Thoracic aorta (tissue), 2 donors: ENCODE measurements at places on chromosomes 2 and 18. TPM values are rescaled to one million over a fixed set of nuclear protein-coding genes. Genes with fewer than 3 reads are reported as not detected.

The CCDC74B gene
- total RNA-seq: 2.0 TPM

The DNAH7 gene
- total RNA-seq: 0.68 TPM

The IL36G gene
- not detected for total RNA-seq

The CMPK2 gene
- 5.3 TPM for total RNA-seq

The FRZB gene
- total RNA-seq: 140 TPM

GRCh38 chr2:125041846-125042245 is 1016.8 kb downstream of the CNTNAP5 start:
- no peaks in the 10 kb centered on the region for H3K27me3 ChIP-seq
- DNase-seq: no peak
- H3K36me3 ChIP-seq: no peaks in the 10 kb centered on the region
- no peak overlapping the region for H3K27ac ChIP-seq

DNA sequence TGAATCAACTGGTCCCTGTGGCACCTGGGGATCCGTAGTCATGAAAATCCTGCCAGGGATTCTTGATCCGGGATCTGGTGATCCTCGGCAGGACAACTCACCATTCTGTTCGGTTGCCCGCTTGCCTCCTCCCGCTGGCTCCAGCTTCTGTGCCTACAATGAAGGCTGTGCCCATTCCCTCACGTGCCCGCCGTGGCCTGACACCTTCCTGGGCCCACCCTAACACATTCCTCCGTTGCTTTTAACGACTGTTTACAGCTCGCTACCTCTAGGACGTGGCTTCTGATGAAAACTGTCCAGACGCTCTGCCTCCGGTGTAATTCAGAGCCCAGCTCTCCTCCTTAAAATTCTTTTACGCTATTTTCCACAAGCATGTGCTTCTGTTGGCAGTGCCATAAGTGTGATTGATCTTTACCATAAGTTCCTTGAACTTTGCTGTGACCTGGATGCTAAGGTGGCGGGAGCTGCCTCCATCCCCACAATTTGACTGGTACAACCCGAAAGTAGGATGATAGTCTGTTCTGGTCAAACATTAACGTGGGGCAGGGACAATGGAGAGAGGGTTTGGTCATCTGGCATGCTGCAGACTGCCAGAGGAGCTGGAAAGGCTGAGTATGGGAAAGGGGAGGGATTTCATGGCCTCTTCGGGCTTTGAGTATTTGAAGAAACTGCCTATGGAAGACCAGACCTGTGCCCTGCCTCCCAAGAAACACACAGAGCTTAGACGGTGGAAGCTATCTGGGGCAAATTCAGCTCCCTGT is 206.8 kb upstream of the TNP1 start:
- H3K36me3 ChIP-seq: no peaks in the 10 kb centered on the region
- no peak overlapping the region for H3K27ac ChIP-seq
- H3K4me1 ChIP-seq: no peaks in the 10 kb centered on the region
- no peaks in the 10 kb centered on the region for H3K27me3 ChIP-seq

- H3K4me3 ChIP-seq: no peak overlapping the region
- no peak for DNase-seq
- H3K36me3 ChIP-seq: no peaks in the 10 kb centered on the region
- H3K27ac ChIP-seq: no peak overlapping the region
Observed at GRCh38 chr2:119407430-119408220, 24.0 kb upstream of the TMEM37 start.

GRCh38 chr2:71989671-71990070 is 158.0 kb downstream of the CYP26B1 start:
- H3K4me1 ChIP-seq: no peaks in the 10 kb centered on the region
- H3K4me3 ChIP-seq: no peak overlapping the region
- no peak for DNase-seq
- H3K36me3 ChIP-seq: no peaks in the 10 kb centered on the region
- no peak overlapping the region for H3K27ac ChIP-seq

- H3K4me3 ChIP-seq: no peak overlapping the region
- H3K27ac ChIP-seq: no peak overlapping the region
- no peak for DNase-seq
- H3K27me3 ChIP-seq: no peaks in the 10 kb centered on the region
Observed at GRCh38 chr2:3200420-3200939, 177.1 kb downstream of the EIPR1 start.

GRCh38 chr2:56455642-56456041 is 271.9 kb downstream of the CCDC85A start:
- H3K27ac ChIP-seq: no peak overlapping the region
- no peaks in the 10 kb centered on the region for H3K27me3 ChIP-seq
- peaks cover 15% of the 10 kb centered on the region for H3K4me1 ChIP-seq

DNA sequence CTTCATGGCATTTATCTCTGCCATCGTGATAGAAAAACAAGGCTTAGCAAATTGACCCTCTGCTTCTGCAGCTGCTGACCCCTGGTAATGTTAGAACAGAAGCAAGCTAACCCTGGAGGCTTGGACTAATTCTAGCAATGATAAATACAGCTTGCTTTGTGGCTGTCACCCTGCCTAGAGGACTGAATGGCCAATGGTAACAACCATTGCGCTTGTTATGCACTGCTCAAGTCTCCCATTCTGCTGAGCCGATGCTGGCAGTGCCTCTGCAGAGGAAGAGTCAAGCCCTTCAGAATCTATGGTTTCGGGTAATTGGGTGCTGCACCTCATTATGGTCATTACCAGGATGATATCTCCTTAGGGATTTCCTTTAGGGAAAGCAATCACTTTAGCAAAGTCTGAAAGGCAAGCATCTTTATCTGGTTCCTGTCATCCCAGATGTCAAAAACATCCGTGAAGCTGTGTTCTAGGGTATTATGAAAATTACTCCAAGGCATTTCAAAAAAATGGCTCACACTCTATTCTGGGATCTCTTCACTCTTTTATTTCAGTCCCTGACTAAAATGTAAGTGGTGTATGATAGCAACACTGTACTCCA is 186.8 kb upstream of the DLGAP1 start:
- H3K36me3 ChIP-seq: no peaks in the 10 kb centered on the region
- DNase-seq: no peak
- no peak overlapping the region for H3K27ac ChIP-seq

GRCh38 chr18:74528478-74528877 is 5.8 kb upstream of the CNDP1 start:
- H3K4me1 ChIP-seq: no peaks in the 10 kb centered on the region
- H3K27me3 ChIP-seq: no peaks in the 10 kb centered on the region
- no peak overlapping the region for H3K27ac ChIP-seq

DNA sequence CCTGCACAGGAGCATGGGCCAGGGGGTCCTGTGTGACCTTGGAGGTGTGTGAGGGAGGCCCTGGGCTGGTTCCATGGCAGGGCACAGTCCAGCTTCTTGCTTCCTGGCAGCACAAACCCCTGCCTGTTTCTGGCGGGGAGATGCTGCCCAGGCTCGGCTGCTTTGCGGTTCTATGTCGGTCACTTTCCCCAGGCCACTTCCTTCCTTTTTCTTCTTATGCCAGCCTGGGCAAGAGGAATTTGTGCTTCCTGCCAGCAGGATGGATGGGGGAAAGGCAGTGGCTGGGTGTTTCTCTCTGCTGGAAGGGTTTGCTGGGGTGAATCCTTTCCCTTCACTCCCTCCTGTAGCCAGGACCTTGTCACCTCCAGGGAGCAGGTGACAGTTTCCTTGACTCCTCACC is 24.3 kb downstream of the ASAP2 start:
- H3K36me3 ChIP-seq: no peaks in the 10 kb centered on the region
- DNase-seq: no peak
- H3K4me3 ChIP-seq: peak overlapping the region; percentile 41
- H3K27me3 ChIP-seq: no peaks in the 10 kb centered on the region
- peaks cover 98% of the 10 kb centered on the region for H3K4me1 ChIP-seq

- no peaks in the 10 kb centered on the region for H3K36me3 ChIP-seq
- peak overlapping the region; percentile 27 for H3K27ac ChIP-seq
- H3K27me3 ChIP-seq: no peaks in the 10 kb centered on the region
- H3K4me1 ChIP-seq: no peaks in the 10 kb centered on the region
- H3K4me3 ChIP-seq: no peak overlapping the region
Observed at GRCh38 chr2:227853204-227853629, 18.2 kb upstream of the DAW1 start.

- no peaks in the 10 kb centered on the region for H3K36me3 ChIP-seq
- no peak overlapping the region for H3K4me3 ChIP-seq
- DNase-seq: no peak
- H3K27me3 ChIP-seq: no peaks in the 10 kb centered on the region
- H3K4me1 ChIP-seq: no peaks in the 10 kb centered on the region
Observed at GRCh38 chr2:150824118-150824517, 336.7 kb upstream of the RND3 start.

DNA sequence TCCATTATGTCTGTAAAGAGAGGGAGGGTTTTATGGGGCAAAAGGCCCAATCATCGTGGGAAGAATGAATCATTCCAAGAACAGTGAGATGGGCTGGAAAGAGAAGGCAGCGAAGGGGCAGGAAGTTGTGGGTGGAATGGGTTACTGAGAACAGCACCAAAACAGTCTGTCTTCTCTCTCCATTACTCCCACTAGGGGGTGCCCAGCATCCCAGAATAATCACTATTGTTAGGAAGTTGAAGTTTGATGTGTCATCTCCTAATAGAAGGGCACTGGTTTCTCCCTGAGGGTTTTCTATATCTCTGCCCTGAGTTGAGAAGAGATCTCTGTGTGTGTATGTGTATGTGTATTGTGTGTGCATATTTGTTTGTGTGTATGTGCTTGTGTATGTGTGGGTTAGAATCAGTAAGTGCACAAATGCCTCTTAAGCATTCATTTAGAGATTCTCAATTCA is 76.6 kb upstream of the MAP4K3 start:
- peaks cover 19% of the 10 kb centered on the region for H3K4me1 ChIP-seq
- peak overlapping the region; percentile 48 for H3K27ac ChIP-seq
- H3K27me3 ChIP-seq: no peaks in the 10 kb centered on the region
- no peak overlapping the region for H3K4me3 ChIP-seq
- no peaks in the 10 kb centered on the region for H3K36me3 ChIP-seq

- H3K4me3 ChIP-seq: no peak overlapping the region
- H3K36me3 ChIP-seq: no peaks in the 10 kb centered on the region
- no peak overlapping the region for H3K27ac ChIP-seq
Observed at GRCh38 chr18:58633874-58634273, 5.0 kb upstream of the ALPK2 start.

DNA sequence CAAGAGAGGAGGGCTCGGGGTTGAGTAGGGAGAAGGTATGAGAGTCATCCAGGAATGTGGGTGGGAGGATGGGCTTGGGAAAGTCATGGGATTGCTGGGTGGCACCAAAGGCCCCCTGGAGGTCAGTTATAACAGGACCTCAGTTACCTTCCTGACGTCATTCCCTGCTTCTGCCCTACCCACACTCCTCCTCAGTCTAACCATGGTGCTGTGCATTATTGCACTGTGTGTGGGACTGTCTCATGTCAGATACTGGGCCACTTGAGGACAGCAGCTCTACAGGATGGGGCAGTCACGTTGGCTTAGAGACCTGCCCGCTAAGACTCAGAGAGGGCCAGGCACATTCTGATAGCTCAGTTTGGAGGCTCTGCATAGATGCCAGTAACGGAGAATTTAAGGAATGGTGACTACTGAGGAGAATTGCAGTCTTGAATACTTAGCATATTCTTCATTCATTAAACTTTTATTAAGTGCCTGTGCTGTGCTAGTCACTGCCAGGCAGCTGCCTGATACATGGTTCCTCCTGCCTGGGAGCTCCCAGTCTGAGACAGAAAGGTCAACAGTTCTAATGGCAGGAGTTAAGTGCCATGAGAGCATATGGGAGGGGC is 90.5 kb downstream of the LAMA3 start:
- no peak overlapping the region for H3K27ac ChIP-seq
- no peak overlapping the region for H3K4me3 ChIP-seq
- H3K4me1 ChIP-seq: no peaks in the 10 kb centered on the region
- H3K36me3 ChIP-seq: no peaks in the 10 kb centered on the region

GRCh38 chr18:7393080-7393479 is 162.2 kb downstream of the LRRC30 start:
- H3K27ac ChIP-seq: no peak overlapping the region
- no peak overlapping the region for H3K4me3 ChIP-seq
- H3K4me1 ChIP-seq: no peaks in the 10 kb centered on the region
- no peak for DNase-seq
- no peaks in the 10 kb centered on the region for H3K27me3 ChIP-seq

- H3K4me3 ChIP-seq: no peak overlapping the region
- H3K27me3 ChIP-seq: no peaks in the 10 kb centered on the region
- peaks cover 80% of the 10 kb centered on the region for H3K4me1 ChIP-seq
- H3K27ac ChIP-seq: peak overlapping the region; percentile 60
- no peaks in the 10 kb centered on the region for H3K36me3 ChIP-seq
- no peak for DNase-seq
Observed at GRCh38 chr2:54471221-54471711, 15.1 kb downstream of the SPTBN1 start.

GRCh38 chr2:95316466-95317122 is 19.4 kb downstream of the KCNIP3 start:
- no peak for DNase-seq
- H3K36me3 ChIP-seq: no peaks in the 10 kb centered on the region
- H3K27me3 ChIP-seq: no peaks in the 10 kb centered on the region
- H3K4me1 ChIP-seq: peaks cover 14% of the 10 kb centered on the region
- H3K27ac ChIP-seq: no peak overlapping the region
- H3K4me3 ChIP-seq: no peak overlapping the region

DNA sequence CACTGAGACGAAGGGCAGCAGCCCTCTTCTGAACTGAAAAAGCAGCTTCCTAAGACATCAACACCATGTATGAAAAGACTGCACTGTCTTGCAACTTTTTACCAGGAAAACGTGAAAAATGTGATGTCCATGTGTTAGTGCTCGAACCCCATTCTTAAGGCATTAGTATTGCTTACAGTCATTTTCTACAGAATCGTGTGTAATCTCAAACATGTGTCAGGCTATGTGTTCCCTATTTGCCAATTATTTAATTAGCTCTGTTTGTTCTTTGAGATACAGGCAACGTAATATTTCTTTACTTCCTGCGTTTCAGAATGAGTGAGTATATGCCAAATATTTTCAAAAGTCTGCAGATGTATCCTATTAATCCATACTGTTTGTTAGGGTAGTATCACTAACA is 307.7 kb upstream of the CCDC68 start:
- peaks cover 17% of the 10 kb centered on the region for H3K36me3 ChIP-seq
- H3K27ac ChIP-seq: no peak overlapping the region
- no peaks in the 10 kb centered on the region for H3K27me3 ChIP-seq
- DNase-seq: no peak

DNA sequence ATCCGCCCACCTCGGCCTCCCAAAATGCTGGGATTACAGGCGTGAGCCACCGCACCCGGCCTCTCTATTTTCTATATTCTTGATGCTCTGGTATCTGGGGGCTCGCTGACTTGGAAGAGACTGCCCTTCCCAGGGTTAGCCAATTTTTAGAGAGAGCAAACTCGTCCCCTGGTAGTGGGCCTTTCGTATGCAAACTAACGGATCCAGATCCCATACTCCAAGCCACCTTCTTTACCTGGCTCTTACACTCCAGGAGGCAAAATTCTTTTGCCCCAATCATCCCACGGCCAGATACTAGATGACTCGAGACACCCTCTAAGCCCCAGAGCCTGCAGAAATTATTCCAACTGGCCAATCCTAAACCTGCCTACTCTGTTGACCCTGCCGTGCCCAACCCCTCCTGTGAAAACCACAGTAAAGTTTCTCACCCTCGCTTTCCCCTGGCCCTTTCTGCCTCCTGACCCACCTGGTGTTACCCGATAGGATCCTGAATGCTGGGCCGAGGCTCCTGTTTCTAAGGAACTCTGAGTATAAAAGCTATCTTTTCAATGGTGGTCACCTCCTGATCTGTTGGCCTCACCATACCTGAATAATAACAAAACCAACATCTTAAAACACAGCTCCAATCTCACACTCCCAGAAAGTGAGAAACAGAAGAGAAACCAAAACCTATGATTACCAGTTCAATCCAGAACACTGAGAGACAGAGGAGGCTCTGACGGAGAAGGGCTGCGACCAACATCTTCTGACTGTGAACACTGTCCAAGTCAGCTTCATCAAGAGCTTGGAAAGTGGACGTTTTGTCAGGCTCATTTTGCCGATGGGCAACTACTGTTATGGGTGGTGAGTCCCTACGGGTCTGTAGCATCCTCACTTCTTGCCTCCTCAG is 57.6 kb upstream of the ZNF532 start:
- no peaks in the 10 kb centered on the region for H3K36me3 ChIP-seq
- H3K27me3 ChIP-seq: no peaks in the 10 kb centered on the region
- no peak for DNase-seq
- H3K4me1 ChIP-seq: no peaks in the 10 kb centered on the region
- H3K27ac ChIP-seq: no peak overlapping the region
- no peak overlapping the region for H3K4me3 ChIP-seq
